CD4-positive, CD25-positive, alpha-beta regulatory T cell (primary cell): ENCODE measurements at places on chromosomes 3 and 15. TPM values are rescaled to one million over a fixed set of nuclear protein-coding genes. Genes with fewer than 3 reads are reported as not detected.

GRCh38 chr3:124396339-124396950 lies 333.8 kb upstream of the UMPS start:
- no peak for DNase-seq

STARD9 gene
- total RNA-seq, result 9.8 TPM

DNA sequence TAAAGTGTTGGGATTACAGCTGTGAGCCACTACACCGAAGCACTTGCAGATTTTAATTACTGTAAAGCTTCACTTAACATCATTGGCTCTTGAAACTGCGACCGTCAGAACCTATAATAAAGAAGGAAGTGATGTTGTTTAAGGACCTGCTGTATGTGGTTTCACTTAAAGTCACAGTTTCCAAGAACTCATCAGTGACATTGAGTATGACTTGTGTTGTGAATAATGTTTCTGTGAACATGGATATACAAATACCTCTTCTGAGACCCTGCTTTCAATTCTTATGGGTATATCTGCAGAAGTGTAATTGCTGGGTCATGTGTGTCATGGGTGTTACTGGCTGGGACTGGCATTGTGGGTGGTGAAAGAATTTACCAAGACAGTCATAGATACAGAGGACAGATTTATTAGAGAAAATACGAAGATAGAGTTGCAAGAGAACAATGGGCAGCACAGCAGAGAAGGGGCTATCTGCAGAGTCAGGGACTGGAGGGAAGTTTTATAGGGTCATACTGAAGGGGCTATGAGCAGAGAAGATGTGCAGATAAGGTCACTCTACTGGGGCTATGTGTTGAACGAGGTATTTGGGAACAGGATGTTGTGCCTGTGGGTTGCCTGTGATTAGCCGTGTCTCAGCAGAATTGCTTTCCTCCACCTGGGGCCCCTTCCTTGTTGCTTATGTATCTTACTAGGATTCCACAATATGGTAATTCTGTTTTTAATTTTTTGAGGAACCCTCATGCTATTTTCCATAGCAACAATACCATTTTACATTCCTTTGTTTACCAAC lies 4.5 kb downstream of the NDUFB5 start:
- peak; percentile 90 for DNase-seq

GRCh38 chr3:181558870-181559269 lies 152.9 kb upstream of the SOX2 start:
- DNase-seq, result no peak

- DNase-seq, result no peak
These were observed 61.4 kb downstream of the CLDN11 start for GRCh38 chr3:170480111-170480510.

ZXDC gene
- total RNA-seq, result 59.8 TPM

TMEM207 gene
- not detected for total RNA-seq

GRCh38 chr15:25850154-25851111 lies 12.7 kb downstream of the ATP10A start:
- peak; percentile 52 for DNase-seq

GRCh38 chr3:110414855-110415254 lies 656.8 kb upstream of the NECTIN3 start:
- DNase-seq, result no peak

RTP4 gene
- 4.6 TPM for total RNA-seq

GRCh38 chr15:42608110-42608531 lies 32.7 kb downstream of the STARD9 start:
- DNase-seq, result peak; percentile 83
